ENCODE measurements at places on chromosomes 7 and 10.

GRCh38 chr7:16044645-16045044 lies 358.2 kb upstream of the MEOX2 start:
- no peak for DNase-seq

DNA sequence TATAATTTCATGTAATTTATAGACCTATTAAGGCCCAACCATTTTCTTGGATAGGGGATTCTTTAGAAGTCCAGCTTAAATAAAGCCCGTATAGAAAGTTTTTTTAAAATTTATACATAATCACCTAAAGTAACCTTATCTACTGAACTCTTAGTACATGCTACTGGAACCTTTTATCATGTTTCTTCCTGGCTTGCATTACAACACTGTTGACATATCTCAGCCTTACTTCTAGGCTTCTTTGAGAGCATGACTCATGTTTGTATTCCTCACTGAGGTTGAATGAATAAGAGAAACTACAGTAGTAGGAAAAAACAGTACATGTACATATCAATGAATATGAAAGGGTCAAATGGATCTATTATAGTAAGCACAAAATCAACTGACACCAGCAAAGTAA lies 8.2 kb upstream of the MAGI2 start:
- DNase-seq = no peak

- DNase-seq = no peak
Observed at GRCh38 chr7:116465125-116465524, 34.4 kb upstream of the CAV2 start.

GRCh38 chr10:71363936-71364335 lies 32.8 kb upstream of the CDH23 start:
- no peak for DNase-seq

- no peak for DNase-seq
Observed at GRCh38 chr10:69186524-69186923, 6.5 kb downstream of the SUPV3L1 start.

DNA sequence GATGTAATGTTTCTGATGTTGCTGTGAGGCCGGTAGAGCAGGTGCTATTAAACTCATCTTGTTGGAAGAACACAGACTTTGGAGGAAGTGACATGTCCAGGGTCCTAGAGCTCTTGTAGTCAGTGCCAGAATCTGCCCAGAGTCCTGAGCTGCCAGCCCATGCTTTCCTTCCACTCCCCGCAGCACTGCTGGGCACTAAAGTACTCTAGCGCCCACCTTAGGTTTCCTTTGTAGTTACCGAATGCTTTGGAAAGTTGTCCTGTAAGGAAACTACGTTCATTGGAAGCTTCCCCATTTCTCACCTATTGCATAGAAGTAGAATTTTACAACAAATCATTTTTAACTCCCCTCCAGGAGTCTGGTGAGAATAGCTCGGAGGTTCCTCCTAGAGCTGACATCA lies 11.0 kb downstream of the ZNF862 start:
- DNase-seq = no peak

- no peak for DNase-seq
Observed at GRCh38 chr7:18287482-18287881, 208.1 kb upstream of the HDAC9 start.

- DNase-seq = no peak
Observed at GRCh38 chr10:33267708-33268107, 66.8 kb downstream of the NRP1 start.

DNA sequence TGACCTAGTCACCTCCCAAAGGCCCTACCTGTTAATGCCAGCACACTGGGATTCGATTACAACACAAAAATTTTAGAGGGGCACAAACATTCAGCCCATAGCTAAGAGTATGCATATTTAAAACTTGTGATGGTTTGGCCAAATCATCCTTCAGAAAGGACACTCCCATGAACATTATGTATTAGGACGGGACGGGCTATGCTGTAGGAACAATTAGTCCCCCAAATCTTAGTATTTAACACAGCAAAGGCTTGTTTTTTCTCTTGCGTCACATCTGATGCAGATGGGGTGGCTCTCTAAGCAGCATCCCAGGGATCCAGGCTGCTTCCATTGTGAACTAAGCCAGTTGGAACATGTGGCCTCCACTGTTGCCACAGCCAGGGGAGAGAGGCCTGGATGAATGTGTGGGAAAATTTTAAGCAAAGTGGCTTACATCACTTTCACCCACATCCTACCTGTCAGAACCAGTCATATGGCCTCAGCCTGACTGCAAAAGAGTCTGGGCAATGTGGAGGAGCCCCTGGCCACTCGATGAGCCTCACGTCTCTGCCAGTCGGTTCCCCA lies 26.6 kb downstream of the CHST3 start:
- no peak for DNase-seq

- no peak for DNase-seq
Observed at GRCh38 chr7:18320971-18321567, 174.5 kb upstream of the HDAC9 start.

DNA sequence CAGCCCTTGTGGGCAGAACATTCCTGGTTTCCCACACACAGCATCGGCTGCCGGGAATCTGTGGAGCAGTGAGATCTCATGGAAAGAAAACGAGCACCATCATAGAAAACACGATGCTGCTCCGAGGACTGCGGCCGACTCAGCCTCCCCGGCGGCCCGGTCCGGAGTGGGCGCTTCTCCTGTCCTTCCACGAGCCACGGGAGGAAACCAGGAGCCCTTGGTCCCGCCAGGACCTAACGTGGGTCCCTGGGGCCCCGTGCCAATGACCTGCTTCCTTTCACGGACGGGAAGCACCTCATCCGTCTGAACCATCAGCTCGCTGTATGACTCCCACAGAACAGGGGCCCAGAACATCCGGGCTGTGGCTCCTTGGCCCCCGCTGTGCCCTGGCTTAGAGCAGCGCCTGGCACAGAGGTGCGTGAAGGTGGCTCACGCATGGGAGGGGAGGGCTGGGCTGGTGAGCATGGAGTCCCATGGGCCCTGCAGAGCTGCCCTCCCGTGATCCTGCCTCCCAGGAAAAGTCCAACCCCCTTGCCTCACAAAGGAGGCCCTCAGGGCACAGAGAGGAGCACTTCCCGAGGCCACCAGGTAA lies 280.5 kb downstream of the MAD1L1 start:
- DNase-seq = no peak

DNA sequence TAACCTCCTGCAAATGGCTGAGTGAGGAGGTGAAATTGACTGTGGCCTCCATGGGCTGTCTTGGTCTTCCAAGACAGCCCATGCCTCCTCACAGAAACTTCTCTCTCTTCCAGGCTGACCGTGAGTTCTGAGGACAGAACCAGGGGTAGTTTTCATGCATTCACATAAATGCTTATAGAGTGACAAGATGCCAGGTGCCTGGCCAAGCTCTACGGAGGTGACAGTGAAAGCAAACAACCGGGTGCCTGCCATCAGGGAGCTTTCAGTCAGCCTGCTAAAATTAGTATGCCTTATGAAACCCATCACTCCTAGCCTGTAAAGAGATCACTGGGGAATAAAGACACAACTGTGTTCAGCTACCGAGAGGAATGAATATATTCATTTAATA lies 919 bp upstream of the RHOBTB1 start:
- DNase-seq = no peak

DNA sequence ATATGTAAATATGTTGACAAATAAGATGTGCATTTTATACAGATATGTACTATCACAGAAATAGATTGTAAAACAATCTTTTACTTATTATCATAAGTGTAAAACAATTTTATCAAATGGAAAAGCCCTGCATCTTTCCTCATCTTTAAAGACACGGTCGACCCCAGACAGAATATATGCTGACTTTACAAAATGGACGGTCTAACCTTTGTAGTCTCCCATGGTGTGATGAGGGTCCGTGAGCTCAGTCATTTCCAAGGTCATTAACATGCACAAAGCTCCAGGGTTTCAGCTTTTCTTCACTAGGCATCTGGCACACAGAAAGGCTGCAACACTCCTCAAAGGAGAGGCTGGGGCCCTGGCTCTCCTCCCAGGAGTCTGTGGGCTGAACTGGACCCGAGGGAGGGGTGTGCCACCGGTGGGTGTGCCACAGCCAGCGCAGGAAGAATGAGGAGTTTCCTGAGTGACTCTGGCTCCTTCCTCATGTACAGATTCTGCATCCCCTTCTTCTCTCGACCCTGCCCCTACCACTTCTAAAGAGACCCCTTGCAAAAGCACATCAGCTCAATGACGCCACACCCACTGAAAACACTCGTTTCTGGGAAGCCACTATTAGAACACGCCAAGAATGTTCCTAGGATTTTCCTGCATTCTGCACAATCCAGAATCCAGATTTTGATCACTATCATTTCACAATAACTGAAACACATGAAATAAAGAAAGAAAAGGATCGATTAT lies 26.2 kb upstream of the ABLIM1 start:
- no peak for DNase-seq

DNA sequence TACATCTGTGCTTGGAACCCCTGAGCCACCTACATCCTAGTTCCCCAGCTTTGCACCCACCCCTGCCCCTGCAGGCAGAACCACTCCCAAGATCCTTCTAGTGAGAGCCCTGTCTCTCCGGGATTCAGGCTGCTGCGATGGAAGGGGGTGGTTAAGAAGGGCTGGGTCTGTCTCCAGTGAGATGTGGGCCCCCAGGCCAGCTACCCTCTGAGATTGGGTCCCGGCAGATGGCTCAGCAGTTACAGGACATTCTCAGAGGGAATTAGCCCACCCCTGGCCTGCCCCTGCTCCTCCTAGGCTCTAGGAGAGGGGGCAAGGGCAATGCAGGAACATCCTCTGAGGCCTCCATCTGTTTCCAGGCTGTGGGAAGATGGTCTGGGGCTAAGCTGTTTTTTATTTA lies 27.7 kb downstream of the SLC29A3 start:
- no peak for DNase-seq

DNA sequence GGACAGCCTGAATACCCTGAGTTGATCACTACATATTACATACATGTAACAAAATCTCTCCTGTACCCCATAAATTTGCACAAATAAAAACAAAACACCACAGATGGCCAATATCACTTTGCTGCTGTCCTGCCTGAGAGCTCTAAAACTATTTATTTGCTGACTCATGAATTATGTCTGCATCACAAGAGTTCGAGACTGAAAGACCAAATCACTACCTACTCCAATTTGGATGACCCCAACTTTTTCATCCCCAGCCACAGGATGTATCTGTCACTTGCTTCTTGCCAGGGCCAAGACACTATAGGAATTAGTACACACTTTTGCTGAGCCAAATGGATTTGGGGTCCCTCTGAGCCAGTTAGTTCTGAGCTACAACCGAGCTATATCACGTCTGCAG lies 409.7 kb upstream of the NFE2L3 start:
- DNase-seq = no peak

DNA sequence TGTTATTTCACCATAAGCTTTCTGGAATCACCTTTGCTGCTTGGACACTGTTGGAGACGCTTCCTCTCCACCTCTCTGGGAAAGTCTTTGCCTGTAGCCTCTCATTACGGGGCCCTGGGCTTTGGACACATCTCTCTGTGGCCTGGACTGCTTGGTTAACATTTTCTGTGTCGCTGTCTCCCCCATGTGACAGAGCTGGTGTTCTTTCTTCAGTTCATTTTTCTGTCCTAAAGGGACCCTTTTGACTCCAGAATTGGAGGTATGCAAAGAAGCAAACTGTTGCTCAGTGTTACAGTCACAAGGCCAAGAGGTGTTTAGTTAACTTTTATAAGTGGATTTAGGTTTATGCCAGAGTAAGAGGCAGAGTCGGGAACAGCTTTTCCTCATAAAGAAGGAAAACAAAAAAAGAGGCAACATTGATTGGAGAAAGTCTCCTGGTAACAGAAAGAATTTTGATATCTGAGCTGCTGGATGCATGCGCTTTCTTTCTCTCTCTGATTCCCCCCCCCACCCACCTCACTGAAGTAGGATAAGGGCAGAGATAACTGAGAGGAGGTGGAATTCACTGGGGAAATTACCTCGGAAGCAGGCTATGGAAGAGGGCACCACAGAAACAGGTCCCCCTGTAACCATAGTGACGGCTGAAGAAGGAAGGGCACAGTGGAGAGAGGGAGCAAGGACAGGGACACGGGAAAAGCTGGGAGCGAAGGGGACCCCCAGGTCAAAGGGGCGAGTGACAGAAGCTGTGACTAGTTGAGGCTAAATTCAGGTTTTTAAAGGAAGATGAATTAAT lies 57.8 kb downstream of the LGI1 start:
- DNase-seq = no peak

DNA sequence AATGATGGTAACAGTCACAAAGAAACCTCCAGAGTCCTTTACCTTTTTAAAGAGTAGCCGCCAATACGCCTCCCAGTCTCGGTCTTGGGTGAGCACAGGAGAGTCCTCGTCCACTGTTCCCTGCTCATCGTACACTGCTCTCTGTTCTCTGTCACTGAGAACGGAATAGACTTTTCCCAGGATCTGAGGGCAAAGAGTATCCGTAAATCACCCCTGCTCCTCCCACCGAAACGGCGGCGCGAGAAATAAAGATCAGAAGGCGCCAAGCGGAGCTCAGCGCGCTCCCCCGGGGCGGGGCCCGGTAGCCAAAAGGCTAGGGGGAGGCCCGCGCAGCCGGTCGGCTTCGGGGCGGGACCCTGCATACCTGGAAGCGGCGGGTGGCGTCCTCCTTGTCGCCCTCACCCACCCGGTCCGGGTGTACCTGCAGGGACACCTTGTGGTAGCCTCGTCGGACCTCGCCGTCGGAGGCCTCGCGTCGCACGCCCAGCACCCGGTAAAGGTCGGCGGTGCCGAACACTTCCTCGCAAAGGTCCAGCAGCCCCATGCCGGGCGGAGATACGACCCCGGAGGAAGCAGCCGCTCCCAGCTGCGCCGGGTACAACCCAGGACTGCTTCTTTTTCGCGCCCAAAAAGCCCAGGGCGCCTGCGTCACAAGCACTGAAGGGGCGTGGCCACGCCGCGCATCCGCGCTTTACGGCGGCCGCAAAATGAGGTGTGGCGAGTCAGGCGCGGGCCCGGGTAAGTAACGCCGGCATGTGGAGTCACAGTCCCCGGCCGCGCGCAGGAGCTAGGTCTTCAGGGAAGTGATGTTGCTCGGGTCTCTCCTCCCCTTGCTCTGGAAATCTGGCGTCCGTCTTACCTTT lies at the start of gene DNAJC9:
TSS of gene DNAJC9 (minus strand) at position 610 of the 863 bp plus-strand sequence. CDS start at position 544, 66 bp downstream.
- DNase-seq = peak; percentile 96

DNA sequence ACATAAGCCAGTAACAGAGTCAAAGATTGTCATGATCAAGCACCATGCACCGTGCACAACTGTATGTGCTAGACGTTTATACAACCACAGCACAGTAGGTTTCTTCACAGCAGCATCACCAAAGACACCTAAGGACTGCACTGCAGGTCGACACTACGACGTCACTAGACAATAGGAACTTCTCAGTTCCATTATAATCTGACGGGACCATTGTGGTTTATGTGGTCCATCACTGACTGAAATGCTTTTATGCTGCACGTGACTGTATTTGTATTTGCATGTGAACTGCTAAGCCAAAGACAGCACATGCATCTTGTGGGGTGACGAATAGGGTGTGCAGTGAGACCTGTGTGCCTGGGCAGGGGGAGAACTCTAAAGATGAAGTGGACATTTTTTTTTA lies 164.9 kb downstream of the PARD3 start:
- DNase-seq = no peak

GRCh38 chr7:43905956-43906330 lies 453 bp downstream of the URGCP start:
- peak; percentile 34 for DNase-seq
